ENCODE measurements at places on chromosomes 1 and 21.

- no peak for DNase-seq
Observed at GRCh38 chr21:46269466-46269865, 15.9 kb downstream of the MCM3AP start.

GRCh38 chr21:15124731-15125130 lies 59.9 kb upstream of the NRIP1 start:
- no peak for DNase-seq

GRCh38 chr1:14511166-14511680 lies 87.3 kb upstream of the KAZN start:
- no peak for DNase-seq

DNA sequence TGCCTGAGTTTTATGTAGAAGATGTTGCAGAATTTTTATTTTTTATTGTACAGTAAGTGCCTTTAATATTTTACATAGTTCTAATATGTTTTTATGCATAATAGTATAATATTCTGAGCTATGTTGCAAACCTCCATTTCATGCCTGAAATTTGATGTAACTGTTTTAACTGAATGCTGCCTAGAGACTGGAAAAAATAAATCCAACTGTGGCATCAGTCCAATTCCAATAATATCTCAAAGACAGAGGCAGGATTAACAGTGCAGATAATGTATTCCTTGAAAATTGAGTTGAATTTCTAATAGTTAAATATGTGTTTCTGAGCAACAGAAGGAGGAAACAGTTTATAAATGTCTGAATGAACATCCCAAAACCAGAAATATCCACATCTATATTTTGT lies 61.1 kb upstream of the KIF1B start:
- no peak for DNase-seq

DNA sequence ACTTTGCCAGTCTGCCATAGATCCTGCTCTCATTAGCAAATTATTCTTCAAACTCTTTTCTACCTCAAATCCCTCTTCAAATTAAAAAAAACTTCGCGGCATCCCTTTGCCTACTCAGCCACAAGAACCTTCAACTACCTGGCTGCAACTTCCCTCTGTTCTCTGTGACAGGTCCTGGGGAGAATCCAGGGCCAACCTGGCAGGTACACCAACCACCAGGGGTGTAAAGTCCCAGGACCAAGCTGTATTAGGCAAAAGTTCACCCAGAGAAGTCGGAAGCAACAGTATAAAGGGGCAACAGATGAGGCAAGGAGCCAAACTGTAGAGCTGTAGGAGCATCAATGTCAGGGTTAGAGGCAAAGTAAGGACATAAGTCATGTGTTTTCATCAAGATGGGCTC lies 18.3 kb upstream of the ITLN2 start:
- DNase-seq, result no peak

GRCh38 chr1:8467308-8467707 lies 149.4 kb downstream of the SLC45A1 start:
- DNase-seq, result no peak

- DNase-seq, result no peak
Observed at GRCh38 chr21:26965040-26965906, 1.6 kb downstream of the ADAMTS5 start.

- DNase-seq, result no peak
Observed at GRCh38 chr1:39981945-39982344, 27.0 kb downstream of the MFSD2A start.

DNA sequence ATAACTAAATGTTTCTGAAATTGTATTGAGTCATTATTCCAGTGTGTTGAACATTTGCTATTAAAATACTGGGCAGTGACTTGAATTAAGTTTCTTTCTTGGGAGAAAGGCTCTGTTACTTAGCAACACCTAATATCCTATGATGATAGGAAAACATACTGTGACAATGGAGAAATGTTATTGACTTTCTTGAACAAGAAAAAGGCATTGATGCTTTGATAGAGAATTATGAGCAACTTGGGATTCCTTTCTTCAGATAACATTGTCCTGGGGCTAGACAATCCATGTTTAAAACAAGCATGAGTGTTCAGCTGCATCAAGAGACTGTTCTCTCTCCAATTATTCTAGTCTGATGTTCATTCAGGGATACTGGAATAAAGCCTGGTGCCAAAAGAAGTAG lies 215.9 kb upstream of the L1TD1 start:
- DNase-seq, result no peak

DNA sequence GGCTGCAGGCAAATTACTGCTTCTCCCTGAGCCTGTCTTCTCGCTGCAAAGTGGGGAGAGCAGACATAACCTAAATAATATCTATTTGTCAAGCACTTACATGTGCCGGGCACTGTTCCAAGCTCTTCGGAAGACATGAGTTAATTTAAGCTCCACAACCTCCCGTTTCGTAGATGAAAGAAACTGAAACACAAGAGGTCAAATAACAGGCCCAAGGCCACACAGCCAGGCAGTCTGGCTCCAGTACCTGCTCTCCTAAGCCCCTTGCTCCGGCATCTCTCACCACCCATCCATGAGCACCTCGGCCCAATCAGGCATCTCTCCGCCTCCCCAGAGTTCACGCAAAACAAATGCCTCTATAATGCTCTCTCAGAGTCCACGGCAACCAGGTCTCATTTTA lies 65.4 kb downstream of the TAS1R2 start:
- DNase-seq, result no peak

DNA sequence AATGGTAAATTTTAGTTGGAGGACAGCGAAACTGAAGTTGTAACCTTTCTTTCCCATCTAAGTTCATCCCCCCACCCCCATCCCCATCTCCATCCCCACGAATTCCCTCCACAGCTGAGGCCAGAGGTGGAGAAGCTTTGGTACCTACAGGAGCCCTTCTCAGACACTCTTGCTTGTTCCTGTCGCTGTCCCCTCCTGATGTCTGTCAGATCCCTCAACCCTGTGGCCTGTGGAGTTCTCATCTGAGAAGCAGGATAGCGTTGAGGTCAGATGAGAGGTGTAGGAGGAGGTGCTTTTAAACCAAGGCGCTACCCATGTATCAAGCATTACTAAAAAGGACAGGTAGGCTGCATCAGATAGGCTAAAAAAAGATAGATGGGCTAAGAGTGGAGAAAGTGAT lies 769 bp downstream of the NTPCR start:
- DNase-seq, result no peak

DNA sequence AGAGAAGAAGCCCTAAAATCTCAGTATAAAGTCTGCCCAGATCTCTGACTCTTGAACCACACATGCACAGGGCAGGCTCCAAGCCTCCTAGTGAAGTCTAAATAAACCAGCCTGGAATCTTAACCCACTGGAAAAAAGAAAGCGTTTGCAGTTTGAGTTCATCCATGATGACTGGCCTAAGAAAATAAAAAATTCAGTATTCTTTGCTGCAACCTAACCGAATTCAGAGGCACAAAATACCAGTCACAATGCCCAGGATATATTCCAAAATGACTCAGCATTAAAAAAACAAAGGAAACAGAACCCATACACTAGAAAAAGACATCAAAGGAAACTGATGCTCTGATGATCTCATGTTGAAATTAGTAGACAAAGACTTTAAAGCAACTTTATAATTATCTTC lies 269.2 kb downstream of the SDCCAG8 start:
- DNase-seq, result no peak

DNA sequence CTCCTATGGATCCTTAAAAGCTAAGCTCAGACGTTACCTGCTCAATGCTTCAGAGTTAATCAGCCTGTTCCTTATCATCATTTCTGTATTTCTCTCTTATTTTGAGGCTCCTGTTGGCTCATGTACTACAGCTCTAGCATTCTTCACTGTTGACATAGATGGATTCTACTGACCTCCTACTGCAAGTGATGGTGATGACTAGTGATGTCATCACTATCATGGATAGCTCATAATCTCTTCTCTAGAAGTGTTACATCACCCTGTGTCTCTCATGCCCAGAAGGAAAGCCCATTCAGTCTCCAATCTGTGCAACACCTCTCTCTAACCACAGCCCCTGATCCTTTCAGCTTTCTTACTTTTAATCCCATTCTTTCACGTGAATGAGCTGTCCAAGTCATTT lies 168.2 kb upstream of the DPT start:
- DNase-seq, result no peak

- DNase-seq, result no peak
Observed at GRCh38 chr1:52640697-52641096, 7.7 kb downstream of the SHISAL2A start.

- no peak for DNase-seq
Observed at GRCh38 chr1:17027403-17027802, 15.7 kb upstream of the ATP13A2 start.

DNA sequence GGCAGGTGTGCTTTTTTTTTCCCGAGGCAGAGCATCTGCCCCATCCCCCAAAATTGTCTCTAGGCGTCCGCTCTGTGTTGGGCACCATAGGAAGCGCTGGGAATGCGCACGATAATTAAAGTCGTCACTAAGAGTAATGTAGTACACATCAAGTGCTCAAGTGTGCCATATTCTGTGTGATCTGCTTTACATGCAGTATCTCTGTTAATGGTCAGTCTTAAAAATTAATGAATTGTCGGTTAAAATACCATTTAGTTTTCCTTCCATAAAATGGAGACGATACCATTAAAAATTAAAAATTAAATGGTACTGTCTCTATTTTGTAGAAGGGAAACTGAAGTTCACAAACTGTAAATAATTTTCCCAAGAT lies 544 bp upstream of the CCT8 start:
- DNase-seq, result no peak

GRCh38 chr1:52725903-52726264 lies 369 bp upstream of the ZYG11B start:
- DNase-seq, result no peak

DNA sequence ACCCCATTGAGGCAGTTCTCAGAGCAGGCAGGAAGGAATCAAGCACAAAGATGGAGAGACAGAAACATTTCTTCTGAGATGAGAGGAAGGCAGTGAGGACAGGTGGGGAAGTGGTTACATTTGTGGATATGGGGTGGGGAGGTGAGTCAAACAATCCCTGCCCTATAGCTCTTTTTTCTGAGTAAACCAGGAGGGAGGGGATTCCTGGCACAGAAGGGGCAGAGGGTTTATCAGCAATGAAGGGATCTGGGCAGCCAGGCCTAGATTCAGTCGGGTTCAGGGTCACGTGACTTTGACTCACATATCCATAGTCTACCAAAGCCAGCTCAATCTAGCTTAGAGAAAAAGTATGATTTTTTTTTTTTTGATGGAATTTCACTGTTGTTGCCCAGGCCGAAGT lies 15.7 kb upstream of the PHC2 start:
- DNase-seq, result no peak

DNA sequence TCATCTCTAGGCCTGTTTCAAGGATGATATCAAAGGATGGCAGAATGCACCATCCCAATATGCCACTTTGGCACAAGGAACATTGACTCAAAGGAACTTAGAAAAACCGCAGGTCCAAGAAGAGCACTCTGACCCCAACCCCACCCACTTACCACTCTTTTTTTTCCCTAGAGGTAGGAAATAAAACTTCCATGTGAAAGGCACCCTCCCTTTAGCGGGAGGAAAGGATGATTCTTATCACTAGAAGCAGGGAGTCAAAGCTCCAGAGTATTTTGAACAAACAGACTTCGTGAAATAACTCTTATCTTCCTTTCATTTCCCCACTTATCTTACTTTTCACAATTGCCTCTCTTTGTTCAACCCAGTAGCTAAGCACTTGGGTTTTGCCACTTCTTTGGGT lies 22.2 kb downstream of the PSMG1 start:
- no peak for DNase-seq

GRCh38 chr21:27700974-27701614 lies 734.2 kb upstream of the ADAMTS5 start:
- DNase-seq, result peak; percentile 1

DNA sequence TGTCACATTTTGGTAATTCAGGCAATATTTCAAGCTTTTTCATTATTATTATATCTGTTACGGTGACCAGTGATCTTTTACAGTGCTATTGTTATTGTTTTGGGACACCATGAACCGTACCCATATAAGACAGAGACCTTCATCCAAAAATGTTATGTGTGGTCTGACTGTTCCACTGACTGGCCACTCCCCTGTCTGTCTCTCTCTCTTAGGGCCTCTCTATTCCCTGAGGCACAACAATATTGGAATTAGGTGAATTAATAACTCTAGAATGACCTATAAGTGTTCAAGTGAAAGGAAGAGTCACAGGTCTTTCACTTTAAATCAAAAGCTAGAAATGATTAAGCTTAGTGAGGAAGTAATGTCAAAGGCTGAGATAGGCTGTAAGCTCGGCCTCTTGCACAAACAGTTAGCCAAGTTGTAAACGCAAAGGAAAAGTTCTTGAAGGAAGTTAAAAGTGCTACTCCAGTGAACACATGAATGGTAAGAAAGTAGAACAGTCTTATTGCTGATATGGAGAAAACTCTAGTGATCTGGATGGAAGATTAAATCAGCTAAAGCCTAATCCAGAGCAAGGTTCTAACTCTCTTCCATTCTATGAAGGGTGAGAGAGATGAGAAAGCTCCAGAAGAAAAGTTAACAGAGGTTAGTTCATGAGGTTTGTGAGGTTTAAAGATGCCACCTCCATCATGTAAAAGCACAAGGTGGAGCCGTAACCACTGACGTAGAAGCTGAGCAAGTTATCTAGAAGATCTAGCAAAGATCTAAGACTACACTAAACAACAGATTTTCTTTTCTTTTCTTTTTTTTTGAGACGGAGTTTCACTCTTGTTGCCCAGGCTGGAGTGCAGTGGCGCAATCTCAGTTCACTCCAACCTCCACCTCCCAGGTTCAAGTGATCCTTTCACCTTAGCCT lies 19.7 kb upstream of the DIPK1A start:
- peak; percentile 31 for DNase-seq

DNA sequence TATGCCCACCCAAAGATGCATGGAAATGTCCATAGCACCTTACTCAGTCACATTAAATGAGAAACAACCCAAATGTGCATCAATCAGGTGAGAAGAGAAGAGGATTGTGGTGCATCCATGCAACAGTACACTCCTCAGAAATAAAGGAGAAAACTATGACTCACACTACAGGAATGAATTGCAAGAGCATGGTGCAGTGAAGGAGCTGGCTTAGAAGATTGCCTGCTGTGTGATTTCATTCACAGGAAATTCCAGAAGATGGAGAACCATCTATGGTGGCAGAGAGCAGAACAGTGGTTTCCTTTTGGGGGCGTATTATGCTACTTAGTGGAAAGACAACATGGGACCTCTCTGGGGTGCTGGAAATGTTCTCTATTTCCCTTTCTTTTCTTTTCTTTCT lies 278.6 kb upstream of the AJAP1 start:
- no peak for DNase-seq

- no peak for DNase-seq
Observed at GRCh38 chr1:31943546-31944184, 5.5 kb upstream of the PTP4A2 start.

DNA sequence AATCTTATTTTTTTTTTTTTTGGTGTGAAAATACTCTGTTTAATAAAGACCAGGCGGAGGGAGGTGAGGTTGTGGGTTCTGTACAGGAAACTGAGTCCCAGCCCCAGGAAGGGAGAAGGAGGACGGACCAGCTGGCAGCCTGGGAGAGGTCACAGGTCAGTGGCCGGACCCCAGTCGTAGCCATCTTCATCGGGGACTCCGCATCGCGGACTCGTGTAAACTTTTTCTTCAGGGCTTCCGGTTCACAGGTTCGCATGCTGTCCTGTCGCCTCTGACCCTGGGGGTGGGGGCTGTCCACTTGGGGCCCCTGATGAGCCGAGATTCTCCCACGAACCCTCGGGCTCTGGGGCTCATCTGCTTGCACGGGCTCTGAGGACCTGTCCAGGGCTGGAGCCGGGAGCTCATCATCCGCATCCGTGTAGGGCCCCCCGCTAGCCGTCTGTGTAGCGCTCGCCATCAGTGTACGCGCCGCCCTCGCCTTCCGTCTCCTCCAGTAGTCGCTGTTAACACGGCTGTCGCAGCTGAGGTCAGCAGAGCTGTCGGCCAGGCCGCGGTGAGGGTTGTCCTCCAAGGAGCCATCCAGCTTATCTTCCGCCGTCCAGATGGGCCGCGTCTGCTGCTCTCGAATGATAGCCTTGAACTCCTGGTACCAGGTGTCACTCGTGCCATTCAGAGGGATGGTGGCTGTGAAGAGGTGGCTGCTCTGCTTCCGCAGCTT lies 975.7 kb upstream of the PRMT6 start:
- DNase-seq, result no peak

Data from activated effector memory CD4-positive, alpha-beta T cell treated with Interleukin-2 at 50 U/mL for 16 hours (primary cell).